ENCODE measurements at places on chromosomes 5 and 9.

GRCh38 chr5:18752317-18752716 lies 1118.1 kb downstream of the TAF11L14 start:
- no peak for DNase-seq

DNA sequence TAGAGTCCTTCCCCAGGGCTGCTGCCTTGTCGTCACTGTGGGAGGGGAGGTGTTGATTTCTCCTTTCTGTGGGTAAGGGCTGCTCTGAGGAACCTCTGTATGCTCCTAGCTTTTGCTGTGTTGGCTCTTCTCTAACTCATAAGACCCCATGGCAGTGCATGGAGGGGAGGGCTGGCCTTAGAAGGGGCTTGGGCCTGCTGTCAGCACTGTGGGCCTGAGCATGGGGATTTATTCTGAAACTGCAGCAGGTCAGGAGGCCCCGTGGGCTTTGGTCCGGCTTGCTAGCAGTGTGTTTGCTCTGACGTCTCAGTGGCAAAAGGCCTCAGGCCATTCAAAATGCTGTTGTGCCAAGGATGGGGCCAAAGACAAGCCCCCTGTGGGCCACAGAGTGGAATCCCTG lies 6.8 kb downstream of the FGF18 start:
- DNase-seq: no peak

DNA sequence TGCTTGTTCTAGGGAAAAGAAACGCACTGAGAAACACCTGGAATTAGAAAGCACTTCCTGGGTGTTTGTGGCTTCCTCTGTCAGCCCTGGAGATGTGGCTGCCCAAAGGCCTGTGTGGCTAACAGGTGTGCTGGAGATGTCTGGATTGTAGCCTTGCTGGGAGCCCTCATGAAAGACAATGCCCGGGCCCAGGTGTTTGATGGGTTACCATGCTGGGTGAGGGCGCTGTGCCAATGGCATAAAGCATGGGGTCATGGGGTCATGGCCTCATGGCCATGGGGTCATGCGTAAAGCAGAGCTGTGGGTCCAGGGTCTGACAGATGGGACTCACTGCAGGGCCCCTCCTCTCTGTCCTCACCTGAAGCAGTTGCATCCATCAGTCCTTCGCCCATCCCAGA lies 21.6 kb downstream of the ANKRD33B start:
- DNase-seq: no peak

DNA sequence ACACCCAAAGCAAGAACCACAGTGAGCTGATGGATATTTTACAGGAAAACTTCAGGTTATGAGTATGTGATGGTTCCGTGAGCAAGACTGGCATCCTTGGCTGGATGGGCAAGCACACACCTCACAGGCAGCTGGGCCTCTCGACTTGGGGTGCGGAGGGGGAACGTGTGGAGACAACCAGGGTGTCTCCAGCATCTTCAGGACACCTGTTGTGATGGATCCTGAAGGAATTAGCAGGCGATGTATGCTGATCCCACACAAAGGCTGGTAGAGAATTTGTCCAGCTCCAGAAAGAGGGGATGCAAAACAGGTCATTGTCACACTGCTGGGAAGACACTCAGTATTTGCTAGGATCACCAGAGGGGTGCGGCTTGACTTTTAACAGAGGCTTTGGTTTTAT lies 42.7 kb downstream of the SECISBP2 start:
- no peak for DNase-seq

DNA sequence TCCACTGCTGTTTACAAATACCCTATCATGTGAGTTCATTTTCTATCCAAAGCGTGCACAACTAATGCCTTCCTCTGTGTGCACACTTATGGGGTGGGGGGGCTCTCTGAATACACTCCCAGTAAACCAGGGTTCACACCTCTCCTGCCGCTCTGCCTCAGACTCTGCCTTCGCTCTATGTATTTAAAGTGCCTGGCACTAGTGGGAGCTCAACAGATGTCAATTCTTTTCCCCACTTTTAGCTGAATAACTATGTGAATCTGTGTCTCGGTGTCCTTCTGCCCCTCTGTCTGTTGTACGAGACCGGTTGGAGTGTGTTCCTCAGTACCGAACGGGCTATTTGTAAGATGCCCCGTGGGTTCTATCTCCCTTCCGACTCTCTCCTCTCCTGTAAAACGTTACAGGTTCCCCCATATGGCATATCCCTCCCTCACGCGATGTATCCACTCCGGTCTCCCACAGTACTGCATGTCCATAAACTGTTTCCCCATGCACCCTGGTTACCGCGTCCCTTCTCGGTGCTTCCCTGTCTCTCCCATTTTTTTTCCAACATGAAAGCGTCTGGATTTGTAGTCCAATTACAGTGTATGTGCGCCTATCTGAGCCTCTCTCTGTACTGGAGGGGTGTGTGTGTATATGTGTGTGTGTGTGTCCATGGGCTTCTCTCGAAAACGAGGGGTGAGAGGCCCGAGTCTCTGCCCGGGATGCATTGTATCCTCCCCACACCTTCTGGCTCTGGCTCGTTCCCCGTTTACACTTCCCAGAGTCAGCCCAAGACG lies 1.6 kb downstream of the ELL2 start:
- DNase-seq: peak; percentile 46

- no peak for DNase-seq
These were observed 2.7 kb upstream of the CNTFR start for GRCh38 chr9:34591917-34592866.

- DNase-seq: no peak
These were observed 391.2 kb downstream of the HINT1 start for GRCh38 chr5:130773813-130774212.

Data from occipital lobe (tissue), 3 donors.